ENCODE measurements at places on chromosomes 12 and 14.
A peak's percentile ranks its signal among the peaks of the same experiment; 100 is the strongest.

- DNase-seq = no peak
Measured at GRCh38 chr14:70114621-70115156, 74.1 kb downstream of the SLC8A3 start.

DNA sequence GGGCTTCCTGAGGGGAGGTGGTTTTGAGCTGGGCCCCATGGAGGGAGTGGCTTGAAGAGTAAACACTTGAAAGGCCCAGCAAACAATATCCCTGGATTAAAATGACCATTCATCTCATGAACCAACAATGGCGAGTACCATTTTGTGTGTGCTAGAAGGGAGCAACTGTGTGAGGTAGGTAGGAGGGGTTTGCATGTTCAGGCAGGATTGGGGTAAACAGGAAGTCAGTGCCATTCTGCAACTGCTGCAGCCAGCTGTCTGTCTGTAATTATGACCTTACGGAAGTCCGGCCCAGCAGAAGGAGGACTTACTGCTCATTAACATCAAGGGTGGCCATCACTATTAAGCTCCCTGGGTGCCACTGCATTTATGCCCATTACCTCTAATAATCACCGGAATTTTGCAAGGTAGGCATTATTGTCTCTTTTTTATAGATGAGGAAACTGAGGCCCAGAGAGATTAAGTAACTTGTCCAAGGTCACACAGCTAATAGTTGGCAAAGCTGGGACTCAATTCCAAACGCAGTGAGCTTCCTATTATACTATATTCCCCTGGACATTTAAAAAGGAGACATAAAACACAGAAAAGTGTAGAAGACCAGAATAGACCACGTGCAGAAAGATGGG lies 16.6 kb upstream of the IFI27L2 start:
- no peak for DNase-seq

DNA sequence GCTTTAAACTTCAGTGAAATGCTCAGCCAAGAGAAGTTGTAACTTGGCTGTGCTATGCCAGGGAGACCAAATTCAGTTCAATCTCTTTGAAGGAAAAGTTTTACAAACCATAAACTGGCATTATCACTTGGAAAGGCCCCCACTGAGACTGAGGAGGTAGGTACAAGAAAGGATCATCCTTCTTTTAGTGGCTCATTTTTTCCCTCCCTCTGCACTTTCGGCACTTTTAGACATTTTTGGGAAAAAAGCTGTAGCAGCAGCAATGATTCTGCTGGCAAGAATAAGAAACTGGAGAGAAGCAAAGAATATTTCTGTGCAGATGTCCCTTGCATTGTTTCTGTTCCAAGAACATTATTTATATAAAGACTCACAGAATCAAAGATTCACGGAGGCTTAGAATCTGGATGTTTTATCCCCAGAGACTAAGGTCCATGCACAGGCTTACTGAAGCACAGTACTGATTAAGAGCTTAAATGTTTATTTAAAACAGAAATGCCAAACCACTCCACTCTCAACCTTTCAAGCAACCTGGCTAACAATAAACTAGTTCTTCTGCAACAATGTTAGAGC lies 12.3 kb downstream of the ZC2HC1C start:
- no peak for DNase-seq

- DNase-seq = peak; percentile 53
Measured at GRCh38 chr14:74618078-74618952, 6.3 kb upstream of the LTBP2 start.

GRCh38 chr14:44112774-44113460 lies 394.2 kb downstream of the FSCB start:
- no peak for DNase-seq

GRCh38 chr14:98162856-98163805 lies 1108.9 kb downstream of the BCL11B start:
- no peak for DNase-seq

DNA sequence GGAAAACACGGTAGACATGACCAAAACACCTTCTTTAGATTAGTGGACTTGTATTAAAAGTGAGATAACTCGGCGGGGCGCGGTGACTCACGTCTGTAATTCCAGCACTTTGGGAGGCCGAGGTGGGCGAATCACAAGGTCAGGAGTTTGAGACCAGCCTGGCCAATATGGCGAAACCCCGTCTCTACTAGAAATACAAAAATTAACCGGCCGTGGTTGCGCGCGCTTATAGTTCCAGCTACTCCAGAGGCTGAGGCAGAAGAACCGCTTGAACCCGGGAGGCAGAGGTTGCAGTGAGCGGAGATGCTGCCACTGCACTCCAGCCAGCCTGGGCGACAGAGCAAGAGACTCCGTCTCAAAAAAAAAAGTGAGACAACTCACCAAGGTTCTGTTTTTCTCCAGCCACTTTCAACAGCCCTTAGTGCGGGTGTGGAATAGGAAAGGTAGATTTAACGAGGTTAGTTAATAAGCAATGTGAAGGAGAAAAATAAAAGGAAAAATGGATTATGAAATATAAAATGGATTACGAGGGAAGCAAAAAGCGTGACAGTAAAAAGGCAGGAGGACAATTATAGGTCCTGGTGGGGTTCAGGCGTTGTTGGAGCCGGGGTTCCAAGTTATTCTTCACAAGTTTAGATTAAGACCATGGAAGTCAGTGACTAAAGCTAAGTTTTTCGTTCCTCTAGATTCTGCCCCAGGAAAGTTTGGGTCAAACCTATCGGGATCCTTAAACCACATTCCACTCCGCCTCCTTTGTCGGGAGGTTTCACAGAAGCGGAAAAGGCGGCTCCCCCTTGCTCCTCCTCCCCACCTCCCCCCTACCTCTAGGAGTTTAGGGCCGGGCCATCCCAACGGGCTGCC lies 534 bp downstream of the PPP2R3C start:
- no peak for DNase-seq

- no peak for DNase-seq
Measured at GRCh38 chr12:26806556-26806955, 26.4 kb downstream of the ITPR2 start.

- DNase-seq = no peak
Measured at GRCh38 chr14:52846591-52846990, 55.2 kb upstream of the GNPNAT1 start.

- no peak for DNase-seq
Measured at GRCh38 chr14:34732802-34733201, 18.4 kb upstream of the CFL2 start.

DNA sequence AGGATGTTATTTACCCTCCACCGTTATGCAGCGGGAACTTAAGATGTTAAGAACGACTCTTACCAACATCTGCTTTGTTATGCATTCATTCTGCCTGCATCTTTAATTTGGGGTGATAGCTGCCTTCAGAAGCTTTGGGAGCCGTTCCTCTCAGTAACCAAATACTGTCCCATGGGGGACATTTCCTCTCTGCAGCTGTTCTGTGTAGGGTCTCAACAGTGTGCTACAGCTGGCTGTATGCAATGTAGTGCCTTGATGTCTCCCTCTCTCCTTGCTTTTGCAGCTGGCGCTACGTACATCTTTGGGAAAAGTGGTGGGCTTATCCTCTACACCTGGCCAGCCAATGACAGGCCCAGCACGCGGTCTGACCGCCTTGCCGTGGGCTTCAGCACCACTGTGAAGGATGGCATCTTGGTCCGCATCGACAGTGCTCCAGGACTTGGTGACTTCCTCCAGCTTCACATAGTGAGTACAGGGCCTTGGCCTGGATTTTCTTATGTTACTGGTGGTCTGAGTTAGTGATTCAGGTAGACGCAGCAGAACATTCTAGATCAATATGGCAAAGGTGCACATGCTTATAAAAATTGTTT lies 744.3 kb downstream of the DIO2 start:
- DNase-seq = no peak

- no peak for DNase-seq
Measured at GRCh38 chr12:130863298-130863697, 8.6 kb upstream of the RAN start.

- no peak for DNase-seq
Measured at GRCh38 chr12:102528111-102528510, 47.7 kb upstream of the IGF1 start.

GRCh38 chr12:93234641-93235040 lies 143.1 kb upstream of the NUDT4 start:
- no peak for DNase-seq

Data from stimulated activated CD8-positive, alpha-beta memory T cell treated with anti-CD3 and anti-CD28 coated beads, Interleukin-2, amount 100 ng/mL, for 1 hour (primary cell).